ENCODE measurements at places on chromosomes 16 and 17.

DNA sequence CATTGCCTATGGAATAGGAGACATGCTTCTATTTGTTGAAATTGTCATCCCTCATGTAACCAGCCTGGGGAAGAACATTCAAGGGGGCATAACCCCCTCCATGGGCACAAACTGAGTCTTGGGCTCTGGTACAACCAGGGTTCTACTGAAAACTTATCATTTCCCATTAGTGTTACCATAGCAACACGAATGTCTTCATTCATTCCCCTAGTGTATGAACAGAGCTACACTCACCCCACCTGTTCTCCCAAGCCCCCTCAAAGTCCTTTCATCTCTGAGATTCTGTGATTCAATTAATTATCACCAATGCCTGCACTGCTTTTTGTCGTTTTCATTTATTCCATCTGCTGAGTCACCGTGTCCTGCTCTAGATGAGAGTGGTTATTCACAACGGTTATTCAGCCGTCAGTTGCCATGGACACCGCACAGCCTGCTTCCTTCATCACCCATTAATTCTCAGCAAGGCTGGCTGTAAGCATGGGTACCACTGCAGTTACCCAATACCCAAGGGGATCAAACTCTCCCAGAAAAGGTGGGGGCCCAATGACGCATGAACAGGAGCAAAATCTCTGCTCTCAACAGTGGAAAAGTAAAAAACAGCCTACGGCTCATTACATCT lies 1.6 kb upstream of the GAST start:
- peak; percentile 22 for DNase-seq

GRCh38 chr17:74795327-74796020 lies 19.3 kb upstream of the NAT9 start:
- DNase-seq, result no peak

DNA sequence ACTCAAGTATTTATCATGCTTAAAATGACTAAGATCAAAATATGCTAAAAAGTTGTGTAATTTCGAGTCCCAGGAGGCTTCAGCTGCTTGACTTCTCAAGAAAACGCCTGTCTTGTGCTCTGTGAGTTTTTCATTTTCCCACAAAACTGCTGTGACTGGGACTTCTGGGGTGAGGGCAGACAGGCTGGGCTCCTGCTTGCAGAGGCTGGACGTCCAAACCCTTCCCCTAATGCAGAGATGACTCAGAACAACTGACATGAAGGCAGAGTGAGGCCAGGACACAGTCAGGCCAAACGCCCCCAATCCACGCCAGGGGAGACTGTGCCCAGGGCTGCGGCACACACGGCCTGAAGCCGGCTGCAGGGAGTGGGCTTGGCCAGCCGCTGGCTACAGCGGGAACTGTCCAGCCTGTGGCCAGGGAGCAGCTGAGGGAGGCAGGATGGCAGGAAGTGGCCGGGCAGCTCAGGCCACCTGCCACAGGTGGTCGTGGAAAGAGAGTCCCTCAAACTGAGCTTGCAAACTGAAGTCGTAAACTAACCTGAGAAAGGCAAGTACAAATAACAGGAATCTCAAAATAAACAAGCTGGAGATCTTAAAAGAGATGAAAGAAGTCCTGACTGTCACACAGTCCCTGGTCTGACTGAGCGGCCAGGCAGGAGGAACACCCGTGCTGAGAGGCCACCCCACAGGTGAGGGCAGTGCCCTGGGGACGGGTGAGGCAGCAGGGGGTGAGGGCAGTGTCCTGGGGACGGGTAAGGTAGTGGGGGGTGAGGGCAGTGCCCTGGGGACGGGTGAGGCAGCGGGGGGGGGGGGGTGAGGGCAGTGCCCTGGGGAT lies 21.3 kb upstream of the HEXD start:
- DNase-seq, result no peak

DNA sequence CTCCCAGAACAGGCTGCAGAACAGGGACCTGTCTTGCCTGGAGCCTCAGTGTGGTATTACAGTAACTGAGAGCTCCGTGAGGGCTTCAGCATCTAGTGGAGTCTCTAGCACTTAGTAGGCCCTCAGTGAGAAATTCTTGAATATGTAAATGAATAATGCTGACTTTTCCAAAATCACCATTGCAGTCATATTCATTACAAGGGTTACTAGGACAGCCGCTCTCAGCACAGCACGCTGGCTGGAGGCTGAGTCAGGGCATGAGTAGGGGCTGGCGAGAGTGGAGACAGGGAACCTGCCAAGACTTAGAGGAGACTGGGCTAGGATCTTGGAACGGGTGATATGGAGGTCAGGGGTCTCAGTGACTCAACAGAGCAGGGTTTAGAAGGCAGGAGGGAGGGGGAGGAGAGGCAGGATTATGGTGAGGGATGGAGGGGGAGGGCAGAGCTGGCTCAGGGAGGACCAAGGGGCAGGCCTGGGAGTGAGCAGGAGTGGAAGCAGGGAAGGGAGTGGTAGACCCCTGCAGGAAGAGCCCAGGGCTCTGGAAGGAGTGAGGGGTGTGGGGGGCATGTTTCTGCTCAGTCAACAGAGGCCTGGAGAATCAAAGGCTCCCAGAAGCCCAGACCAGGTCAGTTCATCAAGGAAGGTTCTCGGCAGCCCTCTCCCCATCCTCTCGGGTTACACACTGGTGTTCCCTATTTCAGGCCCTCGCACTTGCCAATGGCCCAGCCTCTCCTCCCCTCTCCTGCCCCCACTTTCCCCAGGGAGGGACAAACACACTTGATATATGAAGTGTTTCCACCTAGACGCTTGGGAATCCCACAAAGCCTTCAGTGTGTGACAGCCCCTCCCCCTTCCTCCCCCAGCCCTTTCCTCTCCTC lies 42.3 kb downstream of the FZD2 start:
- DNase-seq, result no peak

Data from OCI-M1 (cell line).